Astrocyte (in vitro differentiated cells and primary cell): ENCODE measurements at places on chromosomes 12 and 14. TPM values are rescaled to one million over a fixed set of nuclear protein-coding genes. Genes with fewer than 3 reads are reported as not detected.

DNA sequence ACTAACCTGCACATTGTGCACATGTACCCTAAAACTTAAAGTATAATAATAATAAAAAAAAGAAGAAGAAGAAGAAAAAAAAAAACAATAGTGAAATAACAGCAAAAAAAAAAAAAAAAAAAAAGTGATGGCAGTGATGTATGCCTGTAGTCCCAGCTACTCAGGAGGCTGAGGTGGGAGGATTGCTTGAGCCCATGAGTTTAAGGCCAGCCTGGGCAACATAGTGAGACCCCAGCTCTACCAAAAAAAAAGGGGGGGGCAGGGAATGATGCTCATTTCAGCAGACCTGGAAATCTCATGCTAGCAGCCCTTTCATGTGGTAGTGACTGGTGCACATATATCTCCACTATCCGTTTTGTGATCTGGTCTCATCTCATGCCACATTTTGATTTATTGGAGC is 20.8 kb downstream of the TRAFD1 start:
- no peaks in the 10 kb centered on the region for H3K4me1 ChIP-seq
- H3K36me3 ChIP-seq = peaks cover 43% of the 10 kb centered on the region
- no peak overlapping the region for H3K4me3 ChIP-seq
- H3K27me3 ChIP-seq = no peaks in the 10 kb centered on the region
- H3K27ac ChIP-seq = no peak overlapping the region

- H3K36me3 ChIP-seq = no peaks in the 10 kb centered on the region
- no peaks in the 10 kb centered on the region for H3K4me1 ChIP-seq
- H3K27me3 ChIP-seq = no peaks in the 10 kb centered on the region
- DNase-seq = no peak
These were observed 156.8 kb upstream of the LRIG3 start for GRCh38 chr12:59077153-59077552.

- H3K4me1 ChIP-seq = peaks cover 21% of the 10 kb centered on the region
- H3K27ac ChIP-seq = no peak overlapping the region
- no peaks in the 10 kb centered on the region for H3K27me3 ChIP-seq
- DNase-seq = peak; percentile 86
These were observed 3.4 kb upstream of the TRAFD1 start for GRCh38 chr12:112121780-112122565.

- peak overlapping the region; percentile 79 for H3K27ac ChIP-seq
- H3K36me3 ChIP-seq = no peaks in the 10 kb centered on the region
- no peak overlapping the region for H3K4me3 ChIP-seq
- peaks cover 29% of the 10 kb centered on the region for H3K4me1 ChIP-seq
- no peak for DNase-seq
These were observed 4.1 kb downstream of the TEAD4 start for GRCh38 chr12:2963154-2963759.

- H3K36me3 ChIP-seq = no peaks in the 10 kb centered on the region
- no peaks in the 10 kb centered on the region for H3K27me3 ChIP-seq
- peaks cover 32% of the 10 kb centered on the region for H3K4me1 ChIP-seq
- H3K4me3 ChIP-seq = no peak overlapping the region
These were observed 2.4 kb upstream of the KRT8 start for GRCh38 chr12:52907092-52907810.

- no peak for DNase-seq
- no peaks in the 10 kb centered on the region for H3K36me3 ChIP-seq
- H3K4me3 ChIP-seq = no peak overlapping the region
- H3K27ac ChIP-seq = no peak overlapping the region
- peaks cover 12% of the 10 kb centered on the region for H3K4me1 ChIP-seq
These were observed 214.7 kb upstream of the RTL1 start for GRCh38 chr14:101118233-101118632.

- H3K36me3 ChIP-seq = no peaks in the 10 kb centered on the region
- no peaks in the 10 kb centered on the region for H3K4me1 ChIP-seq
- peak; percentile 56 for DNase-seq
- H3K27me3 ChIP-seq = no peaks in the 10 kb centered on the region
- no peak overlapping the region for H3K27ac ChIP-seq
These were observed 99.0 kb downstream of the LIN7A start for GRCh38 chr12:80838708-80839107.

GRCh38 chr12:124434354-124434753 is 133.1 kb downstream of the NCOR2 start:
- no peak for DNase-seq
- H3K36me3 ChIP-seq = peaks cover 3% of the 10 kb centered on the region
- no peak overlapping the region for H3K4me3 ChIP-seq
- peaks cover 8% of the 10 kb centered on the region for H3K4me1 ChIP-seq

- H3K27me3 ChIP-seq = peaks cover 68% of the 10 kb centered on the region
- H3K27ac ChIP-seq = no peak overlapping the region
- H3K4me1 ChIP-seq = peaks cover 10% of the 10 kb centered on the region
These were observed 3.9 kb upstream of the GSC start for GRCh38 chr14:94773655-94774343.

GRCh38 chr12:65695113-65695865 is 129.0 kb upstream of the HMGA2 start:
- H3K4me1 ChIP-seq = peaks cover 25% of the 10 kb centered on the region
- DNase-seq = peak; percentile 99
- H3K27me3 ChIP-seq = no peaks in the 10 kb centered on the region
- H3K4me3 ChIP-seq = peak overlapping the region; percentile 18

- no peaks in the 10 kb centered on the region for H3K36me3 ChIP-seq
- H3K27ac ChIP-seq = no peak overlapping the region
- peaks cover 18% of the 10 kb centered on the region for H3K4me1 ChIP-seq
These were observed 68.3 kb downstream of the LLPH start for GRCh38 chr12:66062290-66062625.

- peak overlapping the region; percentile 76 for H3K4me3 ChIP-seq
- H3K27ac ChIP-seq = peak overlapping the region; percentile 85
- no peak for DNase-seq
- H3K36me3 ChIP-seq = peaks cover 3% of the 10 kb centered on the region
These were observed 2.7 kb downstream of the DYRK2 start for GRCh38 chr12:67651132-67651695.

DNA sequence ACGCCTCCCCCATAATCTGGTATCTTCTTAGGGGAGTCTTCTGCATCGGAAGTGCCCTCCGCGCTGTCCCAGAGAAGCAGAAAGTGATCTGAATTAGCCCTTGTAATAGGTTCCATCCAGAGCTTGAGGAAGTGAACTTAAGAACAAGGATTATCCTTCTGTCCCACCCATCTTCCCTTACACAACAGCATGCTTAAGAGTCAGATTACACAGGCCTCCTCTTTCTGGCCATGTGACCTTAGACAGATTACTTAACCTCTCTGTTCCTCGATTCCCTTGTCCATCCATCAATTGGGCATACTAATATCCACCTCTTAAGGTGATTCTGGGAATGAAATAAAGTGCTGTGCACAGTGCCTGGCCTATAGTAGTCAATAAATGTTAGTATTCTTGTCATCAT is 11.4 kb downstream of the CABP1 start:
- no peak overlapping the region for H3K27ac ChIP-seq
- no peak overlapping the region for H3K4me3 ChIP-seq
- no peak for DNase-seq
- no peaks in the 10 kb centered on the region for H3K36me3 ChIP-seq
- peaks cover 14% of the 10 kb centered on the region for H3K4me1 ChIP-seq

DNA sequence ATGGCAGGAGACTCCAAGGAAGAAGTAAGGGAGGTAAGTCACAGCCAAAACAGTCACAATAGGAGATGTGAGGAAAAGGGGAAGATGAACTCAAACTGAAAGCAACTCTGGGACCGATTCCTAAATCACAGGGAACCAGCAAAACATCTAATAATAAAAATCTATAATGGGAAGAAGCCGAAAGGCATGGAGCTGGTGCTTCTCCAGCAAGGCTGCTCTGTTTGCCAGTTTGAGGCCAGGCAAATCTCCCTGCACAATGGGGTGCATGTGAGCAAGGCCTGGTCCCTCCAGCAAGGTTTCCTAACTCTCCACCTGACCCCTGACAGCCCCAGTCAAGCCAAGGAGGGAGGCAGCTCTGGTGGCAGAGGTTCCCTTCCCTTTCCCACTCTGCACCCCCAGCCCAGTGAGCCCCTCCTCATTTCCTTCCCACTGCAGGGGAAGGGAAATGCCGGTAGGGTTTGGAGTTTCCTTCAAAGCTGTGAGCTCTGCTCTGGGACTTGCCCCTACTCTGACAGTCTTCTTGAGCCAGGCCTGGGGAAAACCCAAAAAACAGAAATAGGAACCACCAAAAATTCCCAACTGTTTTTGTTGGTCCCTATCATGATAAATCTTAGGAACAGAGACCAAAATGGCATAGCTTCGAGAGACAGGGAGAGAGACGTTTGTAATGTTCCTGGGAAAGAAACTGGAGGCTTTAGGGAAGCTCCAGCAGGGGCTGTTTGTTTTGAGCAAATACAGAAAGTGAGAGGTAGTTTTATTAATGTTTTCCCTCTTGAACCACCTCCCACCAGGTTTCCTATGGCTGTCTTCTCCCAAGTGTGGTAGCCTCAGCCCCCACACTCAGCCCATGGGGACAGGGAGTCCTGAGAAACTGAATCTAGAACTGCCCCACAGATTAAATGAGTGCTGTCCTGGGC is 34.6 kb downstream of the FMNL3 start:
- H3K27me3 ChIP-seq = no peaks in the 10 kb centered on the region
- no peak for DNase-seq
- H3K36me3 ChIP-seq = no peaks in the 10 kb centered on the region
- H3K4me3 ChIP-seq = no peak overlapping the region
- H3K27ac ChIP-seq = peak overlapping the region; percentile 89

DNA sequence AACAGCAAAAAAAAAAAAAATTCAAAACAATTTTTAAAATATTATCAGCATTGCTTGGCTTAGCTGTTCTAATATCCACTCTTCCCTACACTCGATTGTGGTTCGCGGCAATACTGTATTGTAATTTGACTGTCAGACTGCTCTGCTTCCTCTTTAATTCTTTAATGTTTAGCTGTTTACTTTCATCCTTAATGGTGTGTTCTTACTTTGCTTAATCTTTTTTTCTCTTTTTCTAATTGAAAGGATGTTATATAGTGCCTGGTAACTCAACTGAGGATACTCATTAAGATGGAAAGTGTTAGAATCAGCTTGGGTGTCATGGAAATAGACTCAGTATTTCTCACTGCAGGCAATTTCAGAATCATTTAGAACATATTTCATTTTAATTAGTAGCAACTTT is 2.0 kb downstream of the ANO4 start:
- H3K4me3 ChIP-seq = peak overlapping the region; percentile 67
- peaks cover 37% of the 10 kb centered on the region for H3K4me1 ChIP-seq
- no peaks in the 10 kb centered on the region for H3K36me3 ChIP-seq
- peak overlapping the region; percentile 98 for H3K27ac ChIP-seq
- DNase-seq = no peak
- no peaks in the 10 kb centered on the region for H3K27me3 ChIP-seq

DNA sequence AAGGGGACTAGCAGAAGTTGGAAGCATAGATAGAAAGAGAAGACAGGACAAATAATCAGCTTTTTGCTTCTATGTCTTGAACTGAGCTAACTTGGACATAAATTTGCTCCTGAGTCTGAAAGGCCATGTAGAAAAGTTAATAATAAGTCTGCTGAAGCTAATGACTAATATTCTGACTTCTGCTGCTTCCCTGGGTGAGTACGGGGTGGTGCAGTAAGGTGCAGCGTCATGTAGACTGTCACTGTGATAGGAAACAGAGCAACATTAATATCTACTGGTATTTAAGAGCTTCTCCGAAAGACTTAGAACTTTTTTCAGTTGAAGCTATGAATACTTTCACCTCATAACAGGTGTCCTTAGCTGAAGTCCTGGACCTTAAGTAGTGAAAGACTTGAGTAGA is 34.1 kb upstream of the CPM start:
- H3K36me3 ChIP-seq = no peaks in the 10 kb centered on the region
- H3K4me1 ChIP-seq = no peaks in the 10 kb centered on the region
- H3K27me3 ChIP-seq = no peaks in the 10 kb centered on the region
- no peak overlapping the region for H3K4me3 ChIP-seq
- no peak for DNase-seq

DNA sequence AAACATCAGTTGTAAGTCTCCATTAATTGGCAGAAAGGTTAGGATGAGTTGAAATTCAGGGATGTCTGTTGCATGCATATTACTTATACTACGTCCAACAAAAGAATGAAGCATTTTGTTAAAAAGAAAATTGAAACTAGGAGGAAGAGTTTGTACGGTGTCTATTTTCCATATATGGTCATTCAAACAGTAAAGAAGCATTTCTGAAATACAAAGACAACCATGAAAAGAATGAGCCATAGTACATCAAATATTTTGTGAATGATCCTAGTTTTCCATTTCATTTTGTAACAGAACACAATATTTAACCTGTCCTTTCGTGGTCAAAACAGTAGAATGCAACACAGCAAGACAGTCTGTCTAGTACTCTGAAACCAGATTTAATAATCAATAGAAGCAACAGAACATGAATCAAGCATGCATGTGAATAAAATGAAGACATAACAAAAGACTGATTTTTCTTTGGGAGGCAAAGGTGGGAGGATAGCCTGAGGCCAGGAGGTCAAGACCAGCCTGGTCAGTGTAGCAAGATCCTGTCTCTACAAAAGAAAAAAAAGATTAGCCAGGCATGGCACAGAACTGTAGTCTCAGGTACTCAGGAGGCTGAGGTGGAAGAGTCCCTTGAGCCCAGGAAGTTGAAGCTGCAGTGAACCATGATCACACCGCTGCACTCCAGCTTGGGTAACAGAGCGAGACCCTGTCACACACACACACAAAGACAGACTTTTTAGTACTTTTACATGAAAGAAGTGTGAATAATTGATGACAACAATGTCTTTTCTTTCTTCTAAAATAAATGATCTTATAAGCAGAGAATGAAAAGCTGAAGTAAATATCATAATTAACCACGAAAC is 156.0 kb downstream of the LRIG3 start:
- H3K4me3 ChIP-seq = no peak overlapping the region
- peaks cover 4% of the 10 kb centered on the region for H3K4me1 ChIP-seq
- peak overlapping the region; percentile 34 for H3K27ac ChIP-seq
- no peaks in the 10 kb centered on the region for H3K36me3 ChIP-seq
- peak; percentile 59 for DNase-seq
- H3K27me3 ChIP-seq = no peaks in the 10 kb centered on the region

- peaks cover 78% of the 10 kb centered on the region for H3K36me3 ChIP-seq
- no peak overlapping the region for H3K4me3 ChIP-seq
- no peak for DNase-seq
- no peaks in the 10 kb centered on the region for H3K4me1 ChIP-seq
These were observed 16.7 kb downstream of the HMGA2 start for GRCh38 chr12:65840793-65841670.

- H3K36me3 ChIP-seq = no peaks in the 10 kb centered on the region
- no peak for DNase-seq
- H3K4me3 ChIP-seq = no peak overlapping the region
- peaks cover 25% of the 10 kb centered on the region for H3K27me3 ChIP-seq
- no peak overlapping the region for H3K27ac ChIP-seq
These were observed 1.6 kb downstream of the SLC6A12 start for GRCh38 chr12:212415-212714.

- H3K4me1 ChIP-seq = no peaks in the 10 kb centered on the region
- H3K36me3 ChIP-seq = no peaks in the 10 kb centered on the region
- H3K27ac ChIP-seq = no peak overlapping the region
- no peak for DNase-seq
- H3K4me3 ChIP-seq = no peak overlapping the region
These were observed 9.8 kb downstream of the AREL1 start for GRCh38 chr14:74703043-74703442.

- H3K4me3 ChIP-seq = no peak overlapping the region
- no peak for DNase-seq
- peak overlapping the region; percentile 100 for H3K27ac ChIP-seq
- H3K36me3 ChIP-seq = no peaks in the 10 kb centered on the region
- no peaks in the 10 kb centered on the region for H3K27me3 ChIP-seq
These were observed 42.1 kb downstream of the KRT80 start for GRCh38 chr12:52149651-52150241.

The NEUROD4 gene
- total RNA-seq = not detected in 2 replicates

The ACOT4 gene
- total RNA-seq = 0.14 TPM in 1 of 2 replicates, not detected in the other

The CPNE6 gene
- total RNA-seq = not detected in 2 replicates

The CAPZA3 gene
- total RNA-seq = not detected in 2 replicates

The FAM222A gene
- 1.2 and 1.4 TPM in 2 replicates for total RNA-seq

The KLRD1 gene
- 0.45 and 0.91 TPM in 2 replicates for total RNA-seq

The COL2A1 gene
- total RNA-seq = 11.2 and 20.3 TPM in 2 replicates

The TEP1 gene
- total RNA-seq = 21.0 and 28.4 TPM in 2 replicates

The IAPP gene
- total RNA-seq = not detected in 2 replicates

The C12orf54 gene
- 1.2 and 1.8 TPM in 2 replicates for total RNA-seq
